Activated CD4-positive, CD25-positive, alpha-beta regulatory T cell treated with anti-CD3 and anti-CD28 coated beads, Interleukin-2, amount 50 U/mL, for 72 hours (primary cell): ENCODE measurements at places on chromosomes 16 and 17.

- DNase-seq: no peak
Measured at GRCh38 chr16:57949013-57949412, 21.9 kb downstream of the CNGB1 start.

- no peak for DNase-seq
Measured at GRCh38 chr16:84182680-84183571, 3.9 kb downstream of the TAF1C start.

GRCh38 chr16:19223235-19224170, 55.5 kb downstream of the SYT17 start:
- peak; percentile 52 for DNase-seq

GRCh38 chr17:40174514-40174913, 2.8 kb upstream of the RAPGEFL1 start:
- no peak for DNase-seq

DNA sequence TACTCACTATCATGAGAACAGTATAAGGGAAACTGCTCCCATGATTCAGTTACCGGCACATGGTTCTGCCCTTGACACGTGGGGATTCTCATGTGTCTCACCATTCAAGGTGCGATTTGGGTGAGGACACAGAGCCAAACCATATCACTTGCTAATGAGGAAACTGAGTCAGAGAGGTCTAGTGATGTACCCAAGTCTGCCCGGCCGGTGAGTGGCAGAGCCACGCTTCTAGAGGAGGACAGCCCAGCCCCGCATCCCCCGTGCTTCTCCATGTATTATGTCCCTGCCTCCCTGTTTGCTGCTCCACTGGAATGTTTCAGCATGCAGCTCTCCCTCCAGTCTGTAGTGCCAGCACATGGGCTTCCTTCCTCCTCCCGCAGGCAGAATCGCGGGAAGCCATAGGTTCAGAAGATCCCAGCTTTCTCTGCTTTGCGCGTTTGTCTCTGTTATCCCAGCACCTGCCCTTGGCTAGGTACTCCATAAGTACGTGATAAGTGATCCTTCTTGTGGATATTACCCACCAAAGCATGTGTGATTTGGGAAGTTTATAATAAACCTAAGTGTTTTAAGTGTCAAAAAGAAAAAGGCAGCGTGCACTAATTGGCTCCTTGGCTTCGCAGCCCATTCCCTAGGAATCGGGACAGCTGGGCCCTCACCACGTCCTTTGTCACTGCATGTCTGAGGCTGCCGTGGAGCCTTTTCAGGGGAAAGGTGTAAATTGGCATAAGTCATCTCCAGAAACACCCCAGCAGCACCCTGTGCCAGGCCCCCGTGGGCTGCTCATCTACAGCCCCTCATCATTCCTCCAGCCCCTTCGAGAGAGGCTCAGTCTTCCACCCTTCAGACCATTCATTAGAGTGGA, 103.8 kb downstream of the CLEC16A start:
- DNase-seq: no peak

GRCh38 chr16:1076801-1077576, 4.4 kb downstream of the SSTR5 start:
- DNase-seq: no peak

DNA sequence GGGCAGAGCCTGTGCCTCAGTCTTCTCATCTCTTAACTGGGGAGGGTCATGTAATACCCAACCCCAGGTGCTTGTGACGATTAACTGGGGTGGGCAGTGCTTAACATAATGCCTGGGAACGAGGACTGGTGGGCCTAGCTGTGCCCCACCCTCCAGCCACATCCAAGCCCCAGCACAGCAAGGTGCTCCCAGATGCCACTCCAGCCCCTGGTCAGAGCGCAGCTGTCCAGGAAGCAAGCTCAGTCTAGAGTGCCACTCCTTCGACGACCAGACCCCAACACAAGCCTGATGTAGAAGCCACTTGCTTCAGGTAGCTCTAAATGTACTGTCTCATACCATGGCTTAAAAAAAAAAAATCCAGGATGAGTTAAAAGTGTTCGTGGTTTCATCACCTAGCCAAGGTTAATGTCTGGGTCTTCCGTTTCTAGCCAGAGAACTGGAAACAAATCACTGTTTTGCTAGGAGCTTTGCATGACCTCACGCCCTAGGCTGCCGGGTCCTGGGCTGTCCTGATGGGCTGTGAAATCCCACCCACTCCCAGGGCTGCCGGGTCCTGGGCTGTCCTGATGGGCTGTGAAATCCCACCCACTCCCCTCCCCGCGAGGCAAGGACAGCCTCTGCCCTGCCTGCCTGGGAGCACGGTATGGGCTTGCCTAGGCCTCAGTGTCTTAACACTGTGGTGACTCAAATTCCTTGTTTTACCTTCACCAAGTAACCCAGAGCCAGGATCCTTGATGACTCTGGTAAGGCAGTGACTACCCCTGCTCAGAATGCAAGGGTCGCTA, 7.7 kb downstream of the MIEF2 start:
- no peak for DNase-seq

DNA sequence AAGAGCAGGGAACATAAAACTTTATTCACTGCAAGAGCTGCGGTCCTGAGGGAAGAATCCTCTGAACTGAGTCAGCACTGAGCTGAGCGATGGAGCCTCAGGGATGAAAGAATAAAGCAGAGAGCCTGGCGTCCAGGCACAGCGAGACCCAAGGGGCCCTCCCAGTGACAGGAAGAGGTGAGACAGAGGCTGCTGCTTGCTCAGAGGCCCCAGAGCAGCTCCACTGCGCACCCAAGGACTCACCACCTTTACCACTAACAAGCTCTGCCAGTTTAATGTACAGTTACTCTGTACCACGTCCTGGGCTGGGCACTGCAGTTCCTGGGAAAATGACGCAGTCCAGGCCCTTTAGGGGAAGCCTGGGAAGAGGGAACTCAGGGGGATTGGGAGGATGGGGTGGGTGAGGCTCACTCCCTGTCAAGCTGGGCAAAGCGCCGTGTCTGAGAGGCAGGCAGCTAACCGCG, 5.6 kb downstream of the GFAP start:
- DNase-seq: no peak

GRCh38 chr17:83006515-83007455, 72.6 kb upstream of the METRNL start:
- DNase-seq: no peak

DNA sequence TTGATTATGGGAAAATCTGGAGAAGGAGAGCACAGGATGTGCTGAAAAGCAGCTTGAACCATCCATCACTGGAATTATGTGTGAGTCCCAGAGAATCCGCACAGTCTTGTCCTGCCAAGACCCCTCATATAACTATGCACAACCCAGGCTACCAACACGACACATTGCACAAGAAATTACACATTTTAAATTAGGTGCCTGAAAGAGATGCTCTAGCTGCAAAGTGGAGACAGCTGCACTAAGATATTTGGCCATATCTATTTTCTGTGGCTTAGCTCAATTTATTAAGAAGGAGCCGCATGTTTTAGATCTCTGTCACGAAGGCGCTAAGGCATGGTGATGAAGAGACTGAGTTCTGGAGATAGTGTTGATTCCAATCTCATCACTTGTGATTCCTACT, 1308.4 kb downstream of the CDH8 start:
- DNase-seq: no peak

- no peak for DNase-seq
Measured at GRCh38 chr16:9048302-9048700, 43.1 kb upstream of the HAPSTR1 start.

- DNase-seq: no peak
Measured at GRCh38 chr16:11270602-11271162, 1.6 kb upstream of the TNP2 start.

- peak; percentile 9 for DNase-seq
Measured at GRCh38 chr17:79949656-79950209, 85.9 kb downstream of the TBC1D16 start.

DNA sequence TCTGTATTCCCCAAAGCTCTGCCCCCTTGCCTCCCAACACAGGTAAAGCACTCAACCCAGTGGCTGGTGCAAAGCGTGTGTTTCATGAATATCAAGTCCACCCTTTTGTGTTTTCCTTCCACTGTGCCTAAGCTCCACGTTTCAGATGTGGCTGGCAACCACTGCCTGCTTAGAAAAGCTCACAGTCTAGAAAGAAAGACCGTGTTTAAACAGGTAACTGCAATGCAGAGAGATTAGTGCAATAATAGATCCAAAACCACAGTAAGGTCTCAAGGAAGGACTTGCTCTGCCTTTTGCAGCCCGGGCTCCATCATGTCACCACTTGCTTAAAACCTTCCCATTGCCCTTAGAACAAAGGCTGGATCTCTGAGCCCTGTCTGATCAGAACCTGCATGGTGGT, 240.2 kb upstream of the C16orf82 start:
- no peak for DNase-seq

GRCh38 chr16:53068423-53068833, 13.6 kb downstream of the CHD9 start:
- no peak for DNase-seq

DNA sequence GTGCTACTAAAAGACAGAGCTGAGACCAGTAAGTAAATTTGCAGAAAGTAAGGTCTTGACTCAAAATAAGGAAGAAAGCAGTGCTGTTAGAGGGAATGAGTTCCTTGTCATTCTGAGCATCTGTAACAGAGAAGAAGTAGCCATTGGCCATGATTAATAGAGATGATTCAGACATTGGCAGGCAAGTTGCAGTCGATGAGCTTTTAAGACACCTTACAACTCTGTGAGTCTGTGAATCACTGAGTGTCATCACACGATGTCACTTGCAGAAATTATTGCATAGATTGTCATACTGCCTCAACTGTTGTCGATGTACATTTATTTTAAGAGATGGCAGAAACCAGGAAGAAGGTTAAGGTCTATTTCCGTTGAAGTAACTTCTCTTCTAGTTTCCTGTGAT, 201.1 kb upstream of the CDH13 start:
- DNase-seq: no peak

GRCh38 chr17:49764559-49765180, 739 bp upstream of the FAM117A start:
- no peak for DNase-seq

GRCh38 chr17:49442041-49442440, 27.4 kb upstream of the PHB1 start:
- DNase-seq: no peak

DNA sequence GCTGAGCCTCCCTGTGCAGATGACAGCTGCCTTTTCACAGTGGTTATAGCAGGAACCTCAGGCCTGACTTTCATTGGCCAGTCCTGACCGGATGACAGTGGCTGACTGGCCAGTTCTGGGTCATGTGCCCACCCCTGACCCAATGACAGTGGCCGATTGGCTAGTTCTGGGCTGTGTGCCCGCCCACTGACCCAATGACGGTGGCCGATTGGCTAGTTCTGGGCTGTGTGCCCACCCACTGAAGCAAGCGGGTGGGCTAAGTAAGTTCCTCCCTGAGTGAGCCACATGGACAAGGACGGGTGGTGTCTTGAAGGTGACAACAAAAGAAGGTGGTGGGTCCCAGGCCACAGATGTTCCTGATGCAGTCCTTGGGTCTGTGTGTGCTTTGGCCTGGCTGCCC, 9.5 kb downstream of the DEF8 start:
- no peak for DNase-seq

DNA sequence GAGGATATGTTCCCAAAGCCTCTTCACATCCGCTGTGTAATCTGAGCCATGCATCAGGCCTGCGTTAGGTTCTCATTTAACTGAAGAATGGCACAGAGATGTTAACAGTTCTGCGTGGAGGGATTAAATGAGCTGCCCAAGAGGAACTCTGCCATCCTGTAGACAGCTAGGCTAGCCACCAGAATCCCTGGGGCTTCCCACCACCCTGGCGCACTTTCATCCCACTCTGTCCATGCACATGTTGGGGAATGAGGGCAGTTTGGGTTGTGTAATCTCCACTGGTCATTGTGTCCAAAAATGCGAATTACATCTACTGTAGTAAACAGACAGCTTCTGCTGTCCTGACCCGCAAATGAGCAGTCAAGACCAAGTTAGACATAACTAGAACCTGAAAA, 1.0 kb upstream of the GLG1 start:
- DNase-seq: no peak

GRCh38 chr17:31609996-31610910, 218.8 kb downstream of the RAB11FIP4 start:
- no peak for DNase-seq
